ENCODE measurements at places on chromosomes 5 and 9.

GRCh38 chr5:95562282-95562681 is 7.4 kb downstream of the ARSK start:
- DNase-seq: no peak

DNA sequence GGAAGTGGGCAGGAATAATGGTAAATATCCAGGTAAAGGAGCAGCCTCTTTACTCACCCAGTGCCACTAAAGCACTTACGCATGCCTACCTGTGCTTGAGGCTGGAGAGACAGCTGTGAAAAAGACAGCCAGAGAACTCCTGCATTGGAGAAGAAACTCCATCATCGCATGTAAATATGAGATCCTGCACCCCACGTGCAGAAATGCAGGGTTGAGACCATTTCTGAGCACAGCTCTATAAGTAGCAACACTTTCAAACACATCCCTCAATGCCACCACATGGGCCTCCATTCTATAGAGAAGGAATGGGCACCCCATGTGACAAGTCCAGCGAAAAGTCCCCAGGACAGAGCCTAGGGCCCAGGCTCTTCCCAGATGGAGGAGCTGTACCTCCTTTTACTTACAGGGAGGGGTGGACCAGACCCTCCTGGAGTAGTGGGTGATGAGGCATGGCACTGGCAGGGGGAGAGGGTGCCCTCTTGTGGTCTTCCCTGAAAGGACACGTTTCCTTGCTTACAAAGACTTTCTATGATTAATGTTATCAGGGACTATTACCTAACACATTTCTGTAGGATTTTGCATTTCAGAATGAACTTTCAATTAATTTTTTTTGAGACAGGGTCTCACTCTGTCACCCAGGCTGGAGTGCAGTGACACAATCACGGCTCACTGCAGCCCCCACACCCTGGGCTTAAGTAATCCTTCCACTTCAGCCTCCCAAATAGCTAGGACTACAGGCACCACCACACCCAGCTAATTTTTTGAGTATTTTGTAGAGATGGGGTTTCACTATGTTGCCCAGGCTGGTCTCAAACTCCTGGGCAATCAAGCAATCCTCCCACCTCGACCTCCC is 55.3 kb upstream of the IL17B start:
- DNase-seq: peak; percentile 47

- DNase-seq: no peak
Observed at GRCh38 chr5:156126716-156127115, 200.2 kb upstream of the SGCD start.

GRCh38 chr5:14976486-14976885 is 104.9 kb upstream of the ANKH start:
- no peak for DNase-seq

- no peak for DNase-seq
Observed at GRCh38 chr9:17735859-17736258, 157.0 kb downstream of the SH3GL2 start.

DNA sequence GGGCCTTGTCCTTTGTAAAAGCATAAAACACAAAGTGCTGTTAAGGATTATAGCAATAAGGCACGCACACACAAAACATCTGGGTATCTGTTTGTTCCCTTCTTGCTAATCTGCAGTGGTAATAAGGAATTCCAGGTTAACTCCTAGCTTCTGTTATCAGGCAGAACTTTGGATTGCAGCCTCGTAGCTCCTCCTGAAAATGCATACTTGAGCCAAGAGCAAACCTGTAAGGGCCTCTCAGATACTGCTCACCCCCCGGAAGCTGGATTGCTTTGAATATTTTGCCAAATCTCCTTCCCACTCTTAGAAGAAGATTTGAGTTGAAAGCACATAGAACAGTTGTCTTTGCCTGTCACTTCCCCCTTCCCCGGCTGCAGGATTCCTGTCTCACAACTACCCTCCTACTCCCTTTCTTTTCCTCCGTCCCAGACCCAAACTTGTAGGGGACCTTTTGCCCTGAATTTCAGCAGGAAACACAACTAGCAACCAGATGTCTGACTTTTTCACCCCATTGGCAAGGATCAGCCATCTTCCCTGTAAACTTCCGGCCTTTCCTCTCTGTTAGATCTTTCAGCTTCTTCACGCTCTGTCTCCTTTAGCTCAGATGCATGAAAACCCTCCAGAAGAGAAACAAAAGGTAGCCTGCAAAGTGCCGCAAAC is 28.2 kb upstream of the SMAD5 start:
- no peak for DNase-seq

DNA sequence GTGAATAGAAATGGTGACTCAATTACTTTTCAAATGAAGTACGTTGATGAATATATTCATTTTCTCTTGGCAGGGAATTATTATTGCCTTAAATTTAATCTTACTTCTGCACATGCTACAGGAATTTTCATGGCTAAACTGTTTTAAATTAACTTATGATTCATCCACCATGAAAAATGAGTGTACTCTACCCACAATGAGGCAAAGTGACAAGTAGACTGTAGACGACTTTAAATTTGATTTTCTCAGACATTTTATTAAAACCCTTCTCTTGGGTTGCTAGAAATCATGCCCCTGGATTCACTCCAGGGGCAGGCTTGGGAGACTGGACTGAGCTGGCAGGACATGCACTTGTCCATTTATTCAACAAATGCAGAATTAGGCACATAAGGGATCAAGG is 23.5 kb upstream of the ERAP2 start:
- DNase-seq: no peak

GRCh38 chr5:53219174-53219573 is 109.6 kb upstream of the MOCS2 start:
- no peak for DNase-seq

DNA sequence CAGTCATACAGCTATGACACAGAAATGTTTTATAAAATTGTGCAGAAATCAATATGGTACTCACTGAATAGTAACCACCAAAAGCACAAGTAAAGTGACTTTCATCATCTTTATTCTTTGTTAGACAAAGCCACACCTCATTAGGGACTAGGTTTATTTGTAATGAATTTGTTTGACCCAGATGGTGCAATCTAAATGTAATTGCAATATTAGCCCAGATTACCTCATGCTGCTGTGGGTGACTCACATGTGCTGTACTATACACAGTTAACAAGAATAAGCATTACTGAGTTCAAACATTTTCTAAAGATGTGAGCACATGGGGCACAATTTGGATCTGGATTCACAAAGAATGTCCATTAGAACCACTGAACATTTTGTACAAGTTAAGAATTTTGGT is 759.3 kb upstream of the TYRP1 start:
- no peak for DNase-seq

DNA sequence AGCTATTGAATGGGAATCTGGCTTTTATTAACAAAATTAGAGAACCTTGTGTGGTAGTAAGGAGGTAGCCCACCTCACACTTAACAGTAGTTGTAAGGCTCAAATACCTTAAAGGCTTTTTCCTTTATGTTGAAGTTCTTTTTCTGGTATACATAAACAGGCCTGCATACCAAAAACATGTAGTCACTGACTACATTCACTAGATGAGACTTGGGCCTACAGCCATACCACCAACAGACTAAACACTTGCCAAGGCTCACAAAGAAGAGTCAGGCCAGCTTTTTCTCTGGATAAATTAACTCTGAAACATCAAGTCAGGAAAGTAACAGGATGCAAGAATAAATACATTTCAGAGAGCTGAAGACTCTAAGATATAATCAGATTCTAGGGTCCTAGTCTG is 78.6 kb upstream of the MPDZ start:
- DNase-seq: no peak

DNA sequence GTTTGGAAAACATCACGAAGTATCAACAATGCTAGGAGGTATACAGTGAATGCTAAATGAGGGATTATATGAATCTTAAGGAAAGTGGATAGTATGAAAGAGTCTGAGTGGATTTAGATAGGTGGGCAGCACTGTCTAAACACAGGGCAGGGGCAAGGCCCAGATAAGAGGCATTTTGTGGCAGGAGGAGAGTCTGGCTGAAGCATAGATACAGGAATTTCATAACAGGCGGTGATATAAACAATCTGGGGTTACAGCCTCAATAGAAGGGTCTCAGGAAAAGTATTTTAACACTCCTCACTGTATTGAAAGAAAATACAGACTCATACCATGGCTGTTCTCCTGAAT is 96.9 kb downstream of the PLPP1 start:
- DNase-seq: no peak

GRCh38 chr9:130940027-130940549 is 1.0 kb upstream of the FIBCD1 start:
- no peak for DNase-seq

DNA sequence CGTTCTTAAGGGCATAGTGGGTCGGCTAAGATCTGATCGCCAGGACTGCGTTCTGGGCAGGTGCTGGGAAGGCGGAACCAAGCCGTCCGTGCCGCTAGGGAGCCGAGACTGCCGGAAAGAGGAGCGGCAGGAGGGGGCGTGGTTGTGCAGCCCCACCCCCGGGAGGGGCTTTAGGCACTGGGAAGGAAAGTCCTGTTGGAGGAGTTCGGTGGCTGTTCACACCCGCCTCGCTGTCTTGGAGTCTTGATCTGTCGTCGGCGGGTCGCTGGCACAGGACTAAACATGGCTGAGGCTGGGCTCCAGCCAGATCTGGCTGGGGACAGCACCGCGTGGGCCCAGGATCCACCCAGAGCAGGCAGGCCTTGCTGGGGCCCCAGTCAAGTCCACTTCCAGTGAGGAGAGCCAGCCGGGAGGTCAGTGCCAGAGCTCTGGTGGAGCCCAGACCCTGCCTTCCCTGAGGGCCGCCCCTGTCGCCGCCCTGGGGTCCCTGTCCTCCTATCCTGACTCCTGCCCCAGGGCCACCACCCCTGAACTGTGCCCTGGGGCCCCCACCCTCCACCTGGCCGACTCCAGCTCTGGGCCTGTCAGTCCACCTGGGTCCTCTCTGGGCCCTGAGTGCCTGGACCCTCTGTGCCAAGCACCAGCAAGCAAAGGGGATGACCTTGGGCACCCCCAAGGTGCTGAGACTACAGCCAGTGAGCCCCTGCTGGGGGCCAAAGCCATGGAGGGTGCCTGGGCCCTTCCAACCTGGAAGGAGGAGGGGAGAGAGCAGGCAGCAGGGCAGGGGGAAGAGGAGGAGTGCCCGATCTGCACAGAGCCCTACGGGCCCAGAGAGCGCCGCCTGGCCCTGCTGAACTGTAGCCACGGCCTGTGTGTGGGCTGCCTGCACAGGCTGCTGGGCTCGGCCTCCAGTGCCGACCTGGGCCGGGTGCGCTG is 4.5 kb downstream of the RNF208 start:
- no peak for DNase-seq

- no peak for DNase-seq
Observed at GRCh38 chr5:135568246-135568645, 10.5 kb downstream of the CXCL14 start.

DNA sequence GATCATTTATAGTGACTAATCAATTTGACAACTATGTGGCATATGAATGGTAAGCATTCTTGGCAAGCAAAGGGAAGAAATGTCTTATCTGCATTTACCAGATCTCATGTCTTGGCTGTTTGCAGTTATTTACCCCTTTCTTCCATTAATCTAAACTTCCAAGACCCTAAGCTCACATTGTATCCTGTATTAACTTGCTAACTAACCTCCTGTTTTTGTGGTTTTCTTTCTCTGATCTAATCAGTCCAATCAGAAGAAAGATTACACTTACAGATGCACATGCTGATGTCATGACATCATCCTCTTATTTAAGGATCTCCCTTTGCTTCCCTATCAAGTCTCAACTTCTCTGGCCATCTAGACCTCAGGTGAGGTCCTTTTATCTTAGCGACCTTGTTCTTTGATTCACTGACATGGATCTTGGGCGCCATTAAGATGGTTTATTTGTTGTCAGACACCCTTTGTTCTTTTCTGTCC is 95.5 kb downstream of the F2RL2 start:
- no peak for DNase-seq

DNA sequence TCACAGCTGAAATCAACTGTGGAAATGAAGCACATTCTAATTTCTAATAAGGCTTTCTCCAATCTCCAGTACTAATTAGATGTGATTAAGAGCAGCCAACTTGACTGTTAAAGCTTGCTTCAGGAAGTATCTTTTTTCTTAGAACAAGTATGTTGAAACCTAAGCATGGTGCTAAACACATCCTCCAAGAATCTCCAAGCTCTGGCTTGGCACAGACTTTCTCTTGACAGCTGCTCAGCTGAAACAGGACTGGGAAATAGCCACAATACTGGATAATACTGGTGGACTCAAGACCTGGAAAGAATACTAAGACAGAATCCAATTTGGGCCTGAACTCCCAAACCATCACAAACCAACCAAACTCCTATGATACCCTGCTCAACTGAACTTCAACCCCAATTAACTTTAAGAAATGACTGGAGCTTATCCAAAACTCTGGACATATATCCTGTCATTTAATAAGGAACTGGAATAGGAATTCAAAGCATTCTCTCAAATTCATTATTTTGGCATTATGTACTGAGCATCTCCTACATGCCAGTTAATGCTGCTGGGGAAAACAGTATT is 16.2 kb downstream of the PRKAA1 start:
- DNase-seq: no peak

- peak; percentile 7 for DNase-seq
Observed at GRCh38 chr9:105842023-105842644, 147.8 kb downstream of the TMEM38B start.

DNA sequence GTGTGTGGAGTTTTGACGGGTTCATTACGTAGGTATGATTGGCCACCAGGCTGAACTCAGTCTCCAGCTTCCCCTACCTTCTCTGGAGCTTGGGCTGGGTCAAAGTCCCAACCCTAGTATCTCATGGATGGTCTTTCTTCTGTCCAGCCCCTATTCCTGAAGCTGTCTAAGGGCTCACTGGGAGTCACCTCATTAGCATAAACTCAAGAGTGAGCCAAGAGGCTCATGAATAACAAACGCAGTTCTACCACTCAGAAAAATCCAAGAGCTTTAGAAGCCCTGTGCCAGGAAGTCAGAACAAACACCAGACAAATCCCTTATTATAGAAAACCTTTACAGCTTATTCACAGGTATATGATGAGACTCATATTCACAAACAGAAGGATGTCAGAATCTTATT is 180.3 kb upstream of the NFIL3 start:
- no peak for DNase-seq

DNA sequence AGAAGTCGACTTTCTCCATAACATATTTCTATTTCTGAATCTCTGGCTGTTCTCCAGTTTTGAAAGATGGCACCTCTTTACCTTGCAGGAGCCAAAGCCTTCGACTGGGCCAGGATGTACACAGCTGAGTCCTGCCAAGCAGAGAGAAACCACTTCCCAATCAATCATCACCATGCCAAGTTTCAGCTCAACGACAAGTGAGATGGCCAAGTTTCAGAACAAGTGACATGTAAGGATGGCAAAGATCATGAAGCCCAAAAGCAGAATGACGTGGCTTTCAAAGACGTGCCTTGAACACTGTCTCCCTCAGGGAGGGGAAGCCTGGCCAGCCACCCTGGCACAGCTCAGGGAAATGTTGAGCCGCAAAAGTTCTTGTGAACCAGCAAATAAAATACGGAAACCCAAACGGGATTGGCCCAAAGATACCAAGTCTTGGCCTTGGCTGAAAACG is 17.7 kb downstream of the STK10 start:
- no peak for DNase-seq

- no peak for DNase-seq
Observed at GRCh38 chr5:179139936-179140235, 79.7 kb downstream of the ZNF354C start.

- no peak for DNase-seq
Observed at GRCh38 chr5:1946776-1947175, 64.1 kb upstream of the IRX4 start.

GRCh38 chr9:121640076-121640475 is 11.4 kb upstream of the DAB2IP start:
- no peak for DNase-seq
